Muscle of back (tissue), 13 donors: ENCODE measurements at places on chromosomes 3 and 15.

DNA sequence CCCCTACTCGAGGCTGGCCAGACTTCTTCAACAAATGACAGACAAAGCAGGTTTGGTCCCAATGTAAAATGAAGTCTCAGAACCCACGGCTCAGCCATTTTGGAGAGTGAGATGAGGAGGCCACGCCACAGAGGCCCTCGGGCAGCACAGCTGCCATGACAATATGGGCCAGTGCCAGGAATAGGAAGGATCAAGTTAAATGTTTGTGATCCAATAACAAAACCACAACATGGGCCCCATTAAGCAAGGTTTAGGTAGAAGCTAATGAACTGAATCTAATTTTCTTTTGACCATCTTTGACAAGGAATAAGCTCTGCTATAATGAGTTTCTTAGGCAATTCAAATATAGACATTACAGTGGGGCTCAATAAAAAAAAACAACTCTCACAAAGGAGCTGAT, 52.6 kb downstream of the RFTN1 start:
- DNase-seq = no peak

DNA sequence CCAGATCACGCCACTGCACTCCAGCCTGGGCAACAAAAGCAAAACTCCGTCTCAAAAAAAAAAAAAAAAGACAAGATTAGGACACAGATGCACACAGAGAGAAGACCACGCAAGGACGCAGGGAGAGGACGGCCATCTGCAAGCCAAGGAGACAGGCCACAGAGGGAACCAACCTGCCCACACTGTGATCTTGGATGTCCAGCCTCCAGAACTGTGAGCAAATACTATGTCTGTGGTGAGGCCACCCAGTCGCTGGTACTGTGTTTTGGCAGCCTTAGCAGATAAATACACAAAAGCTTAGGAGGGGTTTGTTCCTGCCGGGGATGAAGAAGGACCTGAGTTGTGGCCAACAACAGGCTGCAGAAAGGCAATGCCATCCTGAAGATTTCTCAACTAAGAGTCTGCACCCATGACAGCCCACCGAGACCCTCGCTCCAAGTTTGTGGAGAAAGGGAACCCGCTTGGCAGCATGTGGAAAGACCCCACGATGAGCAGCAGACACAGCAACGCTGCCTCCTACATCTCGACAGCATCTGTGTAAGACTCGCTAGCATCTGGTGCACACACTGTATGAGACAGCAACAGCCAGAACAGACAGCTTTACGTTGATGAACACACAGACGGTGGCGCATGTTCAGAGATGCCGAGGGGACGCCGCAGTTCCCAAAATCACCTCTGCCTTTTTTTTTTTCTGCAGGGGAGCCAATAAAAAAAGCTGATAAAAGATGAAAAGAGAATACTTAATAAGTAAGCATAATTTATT, 13.7 kb downstream of the CYFIP1 start:
- DNase-seq = no peak

- no peak for DNase-seq
These were observed 1038.8 kb upstream of the EPHA6 start for GRCh38 chr3:95775486-95776094.

DNA sequence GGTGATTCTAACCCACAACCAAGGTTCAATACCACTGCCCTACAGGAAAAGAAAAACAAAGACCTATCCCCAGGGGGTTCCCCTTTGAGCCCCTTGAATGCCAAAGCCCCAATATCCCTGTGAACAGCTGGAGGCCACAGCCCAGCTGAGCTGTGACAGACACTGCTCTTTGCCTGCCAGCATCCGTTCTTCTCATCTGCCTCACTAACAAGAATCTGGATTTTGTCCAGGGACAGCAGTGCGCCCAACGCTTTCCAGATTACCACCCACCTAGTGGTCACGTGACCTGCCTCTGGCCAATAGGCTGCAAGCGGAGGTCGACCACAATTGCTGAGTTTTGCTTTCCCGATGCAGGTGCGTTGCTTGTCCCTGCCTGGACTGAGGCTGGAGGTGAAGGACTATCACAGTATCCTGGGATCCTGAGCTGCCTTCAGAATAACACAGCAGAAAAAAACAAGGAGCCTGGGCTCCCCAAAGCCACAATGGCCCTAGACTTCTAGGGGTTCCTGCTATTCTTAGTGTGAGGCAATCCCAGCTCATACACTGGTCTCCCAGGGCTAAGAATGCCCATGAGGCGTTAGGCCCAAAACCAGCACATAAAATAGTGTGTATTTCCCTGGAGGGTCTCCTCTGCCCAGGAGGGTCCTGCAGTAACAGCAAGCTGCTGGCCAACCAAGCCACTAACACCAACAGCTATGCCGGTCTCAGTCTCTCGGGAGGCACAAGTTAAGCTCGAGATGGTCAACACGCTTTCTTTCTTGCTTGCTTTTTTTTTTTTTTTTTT, 13.8 kb downstream of the BDH1 start:
- DNase-seq = peak; percentile 58

DNA sequence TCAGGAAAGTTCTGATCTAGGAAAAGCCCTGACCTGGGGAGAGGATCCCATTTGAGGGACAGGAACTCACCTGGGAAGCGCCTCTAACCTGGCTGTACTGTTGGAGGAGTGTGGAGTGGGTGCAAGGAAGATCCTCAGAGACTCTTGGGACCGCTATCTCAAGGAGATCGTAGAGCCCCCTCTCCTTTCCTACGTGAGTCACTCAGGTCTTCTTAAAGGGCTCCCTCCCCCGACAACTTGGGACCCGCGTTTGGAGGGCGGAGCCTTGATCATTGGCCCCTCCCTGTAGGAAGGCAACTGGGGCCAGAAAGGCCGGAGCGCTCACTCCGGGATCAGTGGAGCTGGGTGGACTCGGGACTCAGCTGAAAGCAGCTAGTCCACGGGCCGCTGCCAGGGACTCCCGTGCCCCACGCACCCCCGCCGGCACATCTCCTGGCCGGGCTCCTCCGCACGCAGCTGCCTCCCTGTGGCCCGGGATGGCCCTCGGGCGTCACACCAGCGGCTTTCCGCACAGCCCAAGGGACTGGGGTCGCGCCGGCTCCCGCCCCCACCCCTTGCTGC, 520 bp downstream of the SLC26A6 start:
- peak; percentile 23 for DNase-seq

DNA sequence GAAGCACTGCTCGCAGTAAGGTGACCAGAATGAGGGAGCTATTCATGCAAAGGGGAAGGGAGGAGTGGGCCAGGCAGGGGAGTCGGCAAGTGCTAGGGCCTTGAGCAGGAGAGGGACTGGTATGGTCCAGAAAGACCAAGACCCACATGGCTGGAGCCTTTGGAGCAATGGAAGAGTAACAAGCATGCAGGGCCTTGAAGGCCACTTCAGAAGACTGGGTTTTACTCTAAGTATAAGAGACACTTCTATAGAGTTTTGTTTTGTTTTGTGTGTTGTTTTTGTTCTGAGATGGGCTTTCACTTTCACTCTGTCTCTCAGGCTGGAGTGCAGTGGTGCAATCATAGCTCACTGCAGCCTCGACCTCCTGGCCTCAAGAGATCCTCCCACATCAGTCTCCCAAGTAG, 42.0 kb downstream of the BFSP2 start:
- DNase-seq = no peak

DNA sequence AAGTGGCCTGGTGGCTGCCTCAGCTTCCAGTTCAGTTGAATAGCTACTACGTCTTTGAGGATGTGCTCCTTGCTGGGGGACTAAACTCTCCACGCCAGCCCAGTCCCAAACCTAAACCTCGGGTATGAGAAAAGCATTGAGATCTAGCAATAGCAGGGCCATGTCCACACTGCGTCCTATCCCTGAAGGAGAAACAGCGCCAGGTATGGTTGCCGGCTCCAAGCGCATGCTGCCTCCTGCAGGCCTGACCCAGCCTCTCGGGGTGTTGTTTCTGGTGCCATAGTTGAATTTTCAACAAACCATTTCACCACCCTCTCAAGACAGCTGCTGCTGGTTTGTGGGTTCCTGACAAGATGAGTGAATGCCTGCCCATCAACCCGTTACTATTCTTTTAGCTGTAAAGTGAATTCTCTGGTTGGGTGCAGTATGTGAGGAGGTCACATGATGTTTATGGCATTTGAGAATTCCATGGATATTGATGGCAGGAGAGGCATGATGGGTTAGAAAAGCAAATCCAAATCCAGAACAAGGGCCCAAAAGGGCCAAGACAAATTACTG, 13.0 kb upstream of the SLC28A1 start:
- no peak for DNase-seq

- DNase-seq = no peak
These were observed 2.1 kb downstream of the ABCF3 start for GRCh38 chr3:184188080-184188479.

- peak; percentile 73 for DNase-seq
These were observed 507 bp upstream of the GOLIM4 start for GRCh38 chr3:168096210-168096652.

GRCh38 chr3:168029705-168030104, 66.0 kb downstream of the GOLIM4 start:
- no peak for DNase-seq

- no peak for DNase-seq
These were observed 26.4 kb downstream of the TIGIT start for GRCh38 chr3:114320246-114320645.

DNA sequence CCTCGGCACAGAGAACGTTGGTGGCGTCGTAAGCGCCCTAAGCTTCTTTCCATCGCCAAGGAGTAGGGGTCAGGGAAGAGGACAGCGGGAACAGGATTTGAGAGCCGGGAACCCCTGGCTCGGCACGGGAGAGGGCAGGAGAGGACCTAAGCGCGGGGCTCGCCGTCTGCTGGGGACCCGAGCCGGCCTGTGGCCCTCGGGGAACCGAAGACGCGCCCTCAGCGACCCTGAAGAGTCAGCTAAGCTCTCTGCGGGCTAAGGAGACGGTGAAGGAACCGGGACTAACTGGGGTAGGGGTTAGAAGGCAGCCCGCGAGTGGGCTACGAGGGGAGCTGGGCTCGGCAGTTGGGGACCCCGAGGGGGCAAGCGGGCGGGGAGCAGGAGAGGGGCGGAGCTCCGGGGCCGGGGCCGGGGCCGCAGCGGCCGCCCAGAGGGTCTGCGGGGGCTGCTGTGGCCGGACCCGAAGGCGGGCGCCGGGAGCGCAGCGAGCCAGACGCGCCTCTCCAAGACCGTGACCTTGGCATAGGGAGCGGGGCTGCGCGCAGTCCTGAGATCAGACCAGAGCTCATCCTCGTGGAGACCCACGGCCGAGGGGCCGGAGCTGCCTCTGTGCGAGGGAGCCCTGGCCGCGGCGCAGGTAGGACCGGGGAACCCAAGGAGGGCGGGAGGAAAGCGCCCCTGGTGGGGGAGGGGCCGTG, 574 bp downstream of the CASR start:
- DNase-seq = no peak

DNA sequence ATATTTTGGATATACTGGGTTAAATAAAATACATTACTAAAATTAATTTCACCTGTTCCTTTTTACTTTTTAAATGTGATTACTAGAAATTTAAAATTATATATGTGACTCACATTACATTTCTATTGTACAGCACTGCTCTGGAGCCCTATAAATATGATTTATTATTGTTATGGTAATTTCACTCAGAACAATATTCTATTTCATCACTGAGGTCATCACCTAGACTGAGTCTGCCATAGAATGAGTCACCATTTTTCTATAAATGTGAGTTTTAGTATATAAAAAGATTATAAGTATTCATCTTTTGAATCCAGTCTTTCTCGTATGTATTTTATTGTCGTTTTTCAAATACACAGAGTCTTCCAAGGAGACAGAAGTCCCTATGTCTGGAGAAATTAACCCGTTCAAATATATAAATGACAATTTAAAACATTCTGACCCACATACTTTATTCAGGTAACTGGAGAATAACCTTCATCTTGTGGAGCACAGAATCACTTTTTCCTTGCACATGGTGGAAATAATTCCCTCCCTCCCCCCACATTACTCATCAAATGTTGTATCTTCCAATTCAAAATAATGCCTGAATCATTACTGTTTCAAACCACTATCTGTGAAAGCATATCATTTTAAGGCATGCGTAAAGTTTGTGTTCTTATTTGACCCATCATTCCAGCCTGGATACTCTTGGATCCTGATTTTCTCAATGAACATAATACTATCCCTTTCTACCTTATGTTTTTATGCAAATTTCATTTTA, 30.0 kb downstream of the CHST14 start:
- DNase-seq = no peak

- DNase-seq = no peak
These were observed 36.0 kb downstream of the PDIA5 start for GRCh38 chr3:123102826-123103225.

GRCh38 chr15:83436513-83437158, 10.5 kb upstream of the SH3GL3 start:
- peak; percentile 49 for DNase-seq

DNA sequence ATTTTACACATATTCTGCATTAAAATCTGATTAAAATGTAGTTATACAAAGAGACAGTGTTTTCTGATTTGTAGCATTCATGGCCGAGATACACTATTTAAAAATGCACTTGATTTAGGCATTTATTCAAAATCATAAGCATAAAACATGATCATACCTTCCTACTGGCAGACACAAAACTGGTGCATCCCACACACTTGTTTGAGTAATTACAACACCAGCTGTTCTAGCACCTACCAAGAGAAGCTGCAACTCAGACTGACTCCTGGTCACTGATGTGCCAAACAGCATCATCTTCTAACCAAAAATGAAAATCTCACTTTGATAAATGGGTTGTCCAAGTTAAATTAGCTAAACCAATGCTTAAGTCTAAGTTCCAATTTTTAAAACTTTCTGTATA, 262.7 kb upstream of the NSMCE3 start:
- DNase-seq = no peak
